ENCODE measurements at places on chromosomes 6 and 20.

- no peak for DNase-seq
These were observed 45.5 kb upstream of the HLA-E start for GRCh38 chr6:30443657-30444450.

GRCh38 chr20:61554617-61555016, 302.6 kb downstream of the CDH4 start:
- no peak for DNase-seq

DNA sequence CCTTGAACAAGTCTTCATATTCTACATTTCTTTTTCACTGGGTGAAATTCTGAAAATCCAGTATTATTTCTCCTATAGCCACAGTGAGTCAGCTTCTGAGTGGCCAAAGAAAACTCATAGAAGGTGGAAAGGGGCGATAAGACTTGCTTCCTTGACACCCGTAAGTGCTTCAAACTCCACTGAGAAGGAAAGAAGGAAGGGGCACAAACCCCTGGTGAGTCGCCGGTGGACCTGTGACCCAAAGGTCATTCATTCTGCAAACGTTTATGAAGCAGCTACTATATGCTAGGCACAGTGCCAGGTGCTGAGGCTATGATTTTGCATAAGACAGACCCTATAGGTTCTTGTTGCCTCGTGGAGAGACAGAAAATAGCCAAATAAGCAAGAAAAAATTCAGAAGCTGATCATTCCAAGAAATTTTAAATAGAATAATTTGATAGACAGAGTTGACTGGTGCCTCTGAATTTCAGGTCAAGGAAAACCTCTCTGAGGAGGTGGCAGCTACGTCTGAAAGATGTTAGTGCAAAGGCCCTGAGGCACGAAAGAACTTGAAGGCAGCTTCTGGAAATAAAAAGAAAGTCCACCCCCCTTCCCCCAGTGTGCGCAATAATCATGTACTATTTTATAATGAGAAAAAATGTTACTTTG, 118.2 kb downstream of the CD24 start:
- DNase-seq, result no peak

DNA sequence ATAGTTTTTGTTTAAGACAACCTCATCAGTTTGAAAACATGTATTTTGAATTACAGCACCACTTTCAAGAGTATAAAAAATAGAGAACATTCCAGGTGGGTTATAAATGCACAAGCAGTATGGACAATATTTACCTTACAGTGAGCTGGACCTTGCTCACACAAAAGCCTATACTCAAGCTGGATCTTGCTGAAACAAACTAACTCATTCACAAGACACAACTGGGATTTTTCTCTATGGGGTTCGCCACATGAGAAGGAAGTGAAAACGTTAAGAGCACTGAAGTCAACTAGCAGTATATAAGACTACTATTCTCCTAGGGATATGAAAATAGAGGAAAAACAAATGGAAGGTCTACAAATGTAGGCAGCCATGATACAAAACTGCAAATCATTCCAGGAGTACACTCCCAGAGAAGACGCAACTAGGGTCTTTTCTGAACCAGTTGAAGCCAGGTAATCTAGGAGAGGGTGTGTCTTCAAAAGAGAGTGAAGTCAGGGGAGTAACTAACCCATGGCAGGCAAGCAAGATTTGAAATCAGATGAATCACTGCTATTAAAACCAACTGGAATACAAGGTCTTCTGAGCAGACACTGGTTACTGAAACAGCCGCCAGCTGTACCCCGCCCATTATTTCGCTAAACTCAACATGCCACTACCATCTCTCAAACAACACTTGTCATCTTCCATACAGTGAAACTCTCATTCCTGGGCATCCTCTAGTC, 26.5 kb downstream of the STAU1 start:
- DNase-seq, result no peak

DNA sequence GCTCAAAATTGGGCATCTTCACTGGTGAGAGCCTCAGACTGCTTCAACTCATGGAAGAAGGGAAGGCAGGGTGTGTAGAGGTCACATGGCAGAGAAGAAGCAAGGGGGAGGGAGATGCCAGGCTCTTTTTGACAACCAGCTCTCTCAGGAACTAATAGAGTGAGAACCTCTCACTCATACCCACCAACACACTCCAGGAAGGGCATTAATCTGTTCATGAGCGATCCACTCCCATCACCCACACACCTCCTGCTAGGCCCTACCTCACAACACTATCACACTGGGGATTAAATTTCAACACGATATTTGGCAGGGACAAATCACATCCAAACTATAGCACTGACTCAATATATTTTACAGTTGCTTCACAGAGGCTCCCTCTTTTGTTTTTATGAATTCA, 2.0 kb downstream of the MSH5 start:
- no peak for DNase-seq

- DNase-seq, result no peak
These were observed 35.7 kb downstream of the COX4I2 start for GRCh38 chr20:31673435-31673834.

- DNase-seq, result no peak
These were observed 179.8 kb downstream of the ERMARD start for GRCh38 chr6:169931261-169931660.

DNA sequence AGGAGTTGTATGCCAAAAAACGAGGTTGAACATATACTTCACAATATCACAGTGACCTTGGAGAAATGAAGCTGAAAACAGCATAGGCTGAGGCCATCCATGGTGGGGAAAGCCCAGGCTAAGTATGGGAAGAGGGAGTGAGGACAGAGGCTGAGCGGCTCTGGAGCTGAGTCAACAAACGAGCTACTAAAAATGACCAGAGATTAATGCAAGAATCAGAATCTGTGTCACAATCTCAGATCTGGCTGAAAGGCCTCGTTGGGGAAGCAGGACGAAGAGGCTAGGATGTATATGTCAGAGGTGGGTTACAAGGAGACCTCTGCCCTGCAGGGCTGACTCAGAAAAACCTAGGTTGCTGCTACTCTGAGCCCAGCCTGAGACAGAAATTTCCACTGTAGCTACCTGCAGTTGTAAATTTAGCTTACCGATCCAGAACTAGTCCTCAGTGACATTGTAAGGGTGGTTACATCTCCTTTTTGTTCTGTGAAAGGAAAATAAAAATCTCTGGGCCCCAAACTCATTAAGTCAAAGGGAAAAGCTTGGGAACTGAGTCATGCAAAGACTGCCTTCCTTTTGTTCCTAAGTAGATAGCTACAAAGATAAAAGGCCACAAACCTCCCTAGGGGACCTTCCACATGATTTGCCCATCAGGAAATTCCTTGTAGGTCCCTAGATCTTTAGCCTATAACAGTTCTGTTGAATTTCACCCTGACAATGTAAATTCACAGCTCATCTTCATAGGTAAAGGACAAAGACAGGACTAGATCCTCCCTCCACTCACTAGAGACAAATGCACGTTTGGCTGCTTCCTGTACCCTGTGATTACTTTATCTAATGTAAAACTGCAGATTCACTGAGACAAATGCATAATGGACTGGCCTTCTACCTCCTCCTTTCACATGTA, 8.5 kb upstream of the TUBB2A start:
- DNase-seq, result no peak

GRCh38 chr6:28117386-28118050, 6.9 kb upstream of the ZSCAN16 start:
- no peak for DNase-seq

DNA sequence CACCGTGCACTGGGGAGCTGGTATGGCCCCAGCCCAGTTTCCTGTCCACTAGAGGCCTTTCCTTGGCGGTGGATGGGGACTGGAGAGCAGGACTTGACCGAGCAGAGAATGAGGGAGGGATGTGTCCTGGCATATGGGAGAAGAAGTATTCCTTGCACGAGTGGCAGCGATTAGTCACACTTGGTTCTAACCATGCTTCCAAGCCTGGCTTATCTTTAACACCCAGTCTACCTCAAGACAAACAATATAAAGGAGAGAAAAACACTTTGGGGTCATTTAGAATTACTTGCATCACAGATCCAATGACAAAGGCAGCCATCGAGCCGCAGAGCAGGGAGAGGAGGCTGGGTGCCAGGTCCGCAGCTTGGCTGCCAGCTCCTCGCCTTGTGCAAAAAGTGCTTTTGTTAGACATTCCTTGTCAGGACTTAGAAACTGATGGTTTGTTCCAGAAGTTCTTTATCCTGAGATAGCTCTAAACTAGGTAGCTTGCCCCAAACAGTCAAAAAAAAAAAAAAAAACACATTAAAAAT, 214.9 kb upstream of the GMDS start:
- DNase-seq, result no peak

- no peak for DNase-seq
These were observed 1.3 kb upstream of the ENPP4 start for GRCh38 chr6:46128476-46128875.

GRCh38 chr6:30750379-30750668, 6.0 kb upstream of the IER3 start:
- no peak for DNase-seq

GRCh38 chr20:62627901-62628612, 14.2 kb upstream of the SLCO4A1 start:
- no peak for DNase-seq

DNA sequence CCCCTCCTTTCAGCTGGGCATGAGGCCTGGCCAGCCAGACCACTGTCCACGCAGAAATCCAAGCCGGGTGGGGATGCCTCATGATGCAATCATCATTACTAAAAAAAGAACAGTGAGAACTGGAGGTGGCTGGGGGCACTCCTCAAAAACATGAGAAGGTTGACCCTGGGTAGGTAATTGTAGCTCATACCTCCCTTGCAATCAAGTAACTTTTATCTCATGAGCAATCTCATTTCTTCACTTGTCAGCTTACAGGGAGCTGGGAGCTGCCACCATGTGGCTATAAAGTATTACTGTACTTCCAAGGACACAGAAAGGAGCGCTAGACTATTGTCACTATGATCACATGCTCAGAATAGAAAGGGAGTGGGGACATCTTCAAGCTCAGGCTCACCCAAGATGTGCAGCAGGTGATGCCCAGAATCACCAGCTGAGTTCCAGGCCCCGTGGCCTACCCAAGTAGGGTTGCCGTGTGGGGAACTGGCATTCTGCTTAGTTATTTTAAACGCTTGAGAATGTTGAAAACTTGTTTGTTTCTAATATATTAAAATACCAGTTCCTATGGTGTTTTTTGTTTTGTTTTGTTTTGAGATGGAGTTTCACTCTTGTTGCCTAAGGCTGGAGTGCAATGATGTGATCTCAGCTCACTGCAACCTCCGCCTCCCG, 3.0 kb upstream of the CDH26 start:
- no peak for DNase-seq

- DNase-seq, result no peak
These were observed 86.5 kb upstream of the RREB1 start for GRCh38 chr6:7021301-7021700.

- no peak for DNase-seq
These were observed 71.9 kb downstream of the ELOVL2 start for GRCh38 chr6:10972196-10972595.

Measured in D721Med (cell line).